ENCODE measurements at places on chromosomes 4 and X.
A peak's percentile ranks its signal among the peaks of the same experiment; 100 is the strongest.

GRCh38 chr4:101292901-101293300 is 54.4 kb downstream of the PPP3CA start:
- no peak for DNase-seq

DNA sequence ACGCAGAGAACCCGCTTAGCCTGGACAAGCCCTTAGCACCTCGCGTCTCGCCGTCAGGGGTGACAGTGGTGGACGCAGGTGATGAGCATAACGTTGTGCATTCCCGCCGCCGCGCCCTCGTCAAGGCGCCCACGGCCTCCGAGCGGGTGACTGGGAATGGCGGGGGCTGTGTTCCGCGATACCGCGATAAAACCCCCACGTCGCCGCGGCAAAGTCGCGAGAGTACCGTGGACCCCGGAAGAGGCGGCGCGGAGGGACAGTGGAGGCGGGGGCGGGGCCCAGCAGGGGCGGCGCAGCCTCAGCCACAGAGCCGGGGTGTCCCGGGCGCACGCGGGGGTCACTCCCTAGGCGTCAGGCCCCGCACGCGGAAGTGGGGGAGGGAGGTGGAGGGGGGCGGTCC is 53.8 kb downstream of the ZFYVE28 start:
- DNase-seq: no peak

DNA sequence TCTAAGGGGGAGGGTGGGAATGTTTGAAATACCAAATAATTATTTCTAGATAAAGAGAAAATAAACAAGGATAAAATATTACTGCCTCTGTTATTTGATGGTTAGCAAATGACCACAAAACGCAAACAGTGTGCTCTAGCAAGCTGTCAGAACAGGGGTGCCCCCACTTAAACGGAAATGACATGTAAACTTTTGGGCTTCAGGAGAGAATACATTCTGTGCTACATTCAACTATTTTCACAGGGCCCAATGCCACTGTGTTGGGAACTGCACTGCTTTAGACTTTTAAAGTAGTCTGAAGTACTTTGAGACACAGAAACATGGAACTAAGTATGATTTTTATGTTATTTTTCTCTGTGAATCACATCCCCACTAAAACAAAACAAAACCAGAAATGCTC is 14.1 kb downstream of the CD40LG start:
- DNase-seq: no peak

- DNase-seq: no peak
These were observed 283.8 kb downstream of the TRIML1 start for GRCh38 chr4:188423039-188423438.

DNA sequence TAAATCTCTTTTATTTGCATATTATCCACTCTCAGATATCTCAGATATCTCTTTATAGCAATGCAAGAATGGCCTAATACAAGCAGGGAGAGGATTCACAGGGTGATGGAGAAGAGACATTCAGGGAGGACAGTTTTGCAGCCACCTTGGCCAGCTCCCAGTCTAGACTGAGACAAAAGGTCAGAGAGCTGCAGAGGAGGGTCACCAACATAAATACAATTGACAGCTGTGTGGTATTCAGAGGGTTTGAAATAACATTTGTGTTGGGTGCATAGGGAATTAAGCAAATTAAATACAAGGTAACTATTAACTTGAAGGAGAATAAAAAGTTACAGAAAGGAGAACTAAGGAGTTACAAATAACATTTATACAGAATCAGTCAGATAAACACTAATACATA is 189.5 kb upstream of the TAPT1 start:
- DNase-seq: no peak

DNA sequence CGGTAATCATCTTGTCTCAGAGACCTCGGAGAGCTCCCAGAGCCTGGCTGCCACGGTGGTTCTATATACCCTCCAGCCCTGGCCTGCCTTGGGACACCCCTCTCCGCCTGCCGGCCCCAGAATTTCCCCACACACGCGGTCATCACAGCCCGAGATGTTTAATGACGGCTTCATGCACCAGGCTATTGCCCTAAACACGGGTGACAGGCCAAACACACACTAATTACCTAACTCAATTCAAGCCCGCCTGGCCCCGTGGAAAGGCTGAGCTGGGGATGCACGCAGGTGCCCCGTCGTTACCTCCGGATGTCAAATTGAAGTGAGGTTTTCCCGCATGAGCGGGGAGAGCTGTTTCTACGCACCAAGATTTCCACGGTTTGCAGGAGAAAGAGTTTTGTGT is 72.9 kb upstream of the PPP2R3B start:
- no peak for DNase-seq

- no peak for DNase-seq
These were observed 13.6 kb downstream of the AMTN start for GRCh38 chr4:70531981-70532380.

DNA sequence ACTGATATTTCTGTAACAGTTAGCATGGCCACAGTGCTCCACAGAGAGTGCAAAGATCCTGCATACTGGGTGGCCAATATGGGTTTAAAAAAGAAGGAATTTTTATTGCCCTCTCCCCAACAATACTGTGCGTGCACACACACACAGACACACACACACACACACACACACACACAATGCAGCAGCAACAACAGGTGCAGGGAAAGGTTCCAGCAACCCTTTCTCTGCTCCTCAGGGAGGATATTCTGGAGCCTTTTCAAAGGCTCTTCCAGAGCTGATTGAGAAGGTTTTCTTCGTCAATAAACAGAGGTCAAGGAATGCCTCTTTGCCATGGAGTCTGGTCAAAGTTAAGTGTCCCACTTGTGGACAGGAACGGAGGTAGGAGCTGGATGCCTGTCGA is 84.8 kb upstream of the ZFP42 start:
- DNase-seq: no peak

GRCh38 chr4:8024073-8024786 is 84.6 kb upstream of the AFAP1 start:
- DNase-seq: no peak

DNA sequence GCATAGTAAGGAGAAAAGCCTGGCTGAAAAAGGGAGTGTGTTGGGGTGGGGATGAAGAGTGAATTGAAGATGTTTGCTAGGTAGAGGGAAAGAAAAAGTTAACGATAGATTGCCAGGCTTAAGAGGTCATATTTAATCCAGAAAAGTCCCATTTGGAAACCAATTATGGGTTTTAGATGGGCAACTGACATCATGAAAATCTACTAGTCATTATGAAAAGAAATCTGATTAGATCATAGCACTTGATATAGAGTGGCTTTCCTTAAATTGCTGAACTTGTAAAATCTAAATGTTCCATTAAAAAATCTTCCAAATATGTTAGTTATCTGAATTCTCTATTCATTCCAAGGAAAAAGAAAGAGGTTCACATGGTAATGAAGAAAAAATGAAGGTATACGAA is 37.5 kb upstream of the IL21 start:
- DNase-seq: no peak

DNA sequence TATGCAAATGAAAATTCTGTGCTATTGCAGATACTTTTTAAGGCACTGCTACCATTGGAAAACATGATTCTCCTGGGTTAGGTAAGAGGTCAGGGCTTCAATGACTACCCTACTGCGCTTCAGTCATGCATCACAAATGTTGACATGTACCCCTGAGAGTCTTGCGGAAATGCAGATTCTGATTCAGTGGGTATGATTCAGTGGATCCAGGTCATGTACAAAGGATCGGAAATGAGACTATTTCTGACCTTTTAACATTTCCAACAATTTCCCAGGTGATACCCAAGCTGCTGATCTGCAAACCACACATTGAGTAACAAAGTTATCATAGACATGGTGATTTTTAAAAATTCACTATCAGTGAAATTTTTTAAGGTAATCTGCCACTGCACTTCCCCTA is 62.6 kb downstream of the DDX53 start:
- no peak for DNase-seq

DNA sequence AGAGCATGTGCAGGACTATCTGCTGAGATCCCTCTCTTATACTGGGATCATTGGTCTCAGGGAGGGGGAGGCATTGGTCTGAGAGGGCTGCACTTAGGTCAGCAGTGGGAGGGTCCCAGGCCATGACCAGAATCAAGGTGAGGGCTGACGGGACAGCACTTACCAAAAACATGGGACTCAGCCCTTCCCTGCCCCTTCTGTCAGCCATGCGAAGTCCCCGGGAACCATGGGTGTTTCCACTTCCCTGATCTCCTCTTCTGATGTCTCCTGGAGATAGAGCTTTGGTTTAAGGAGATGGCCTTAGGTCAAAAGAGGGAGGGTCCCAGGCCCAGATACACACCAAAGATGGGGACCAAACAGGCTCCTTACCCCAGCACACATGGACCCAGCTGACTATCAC is 12.9 kb upstream of the HSFX1 start:
- no peak for DNase-seq

- DNase-seq: no peak
These were observed 95.7 kb upstream of the NKX1-1 start for GRCh38 chr4:1501754-1502500.

GRCh38 chr4:139715746-139716391 is 50.2 kb downstream of the MGST2 start:
- DNase-seq: no peak

- DNase-seq: peak; percentile 10
These were observed 327.5 kb upstream of the FRG1 start for GRCh38 chr4:189613207-189613606.

- no peak for DNase-seq
These were observed 499 bp downstream of the CYP2U1 start for GRCh38 chr4:107931775-107932321.

GRCh38 chr4:8580321-8581093 is at the start of gene GPR78:
GPR78 (plus strand) TSS chr4:8580392; CDS start chr4:8580983, 591 bp downstream.
- peak; percentile 67 for DNase-seq

DNA sequence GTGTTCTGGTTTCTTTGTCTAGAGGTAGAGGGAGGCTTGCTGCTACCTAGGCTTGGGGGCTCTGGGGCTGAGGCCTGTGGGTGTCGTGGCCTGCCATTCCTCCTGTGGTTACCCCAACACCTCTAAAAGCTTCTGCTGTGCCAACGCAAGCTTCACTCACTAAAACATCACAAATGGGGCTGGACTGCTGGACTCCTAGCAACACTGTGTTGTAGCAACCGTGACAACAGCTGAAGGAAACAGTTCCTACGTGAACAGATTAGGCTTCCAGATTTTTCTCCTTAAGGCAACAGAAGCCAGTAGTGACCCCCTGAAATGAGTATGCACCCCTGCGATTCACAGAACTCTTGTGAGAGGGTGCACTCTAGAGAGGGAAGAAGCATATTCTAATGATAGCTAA is 138.3 kb upstream of the TEX13D start:
- no peak for DNase-seq

GRCh38 chr4:91340822-91341221 is 962.9 kb upstream of the GRID2 start:
- no peak for DNase-seq

GRCh38 chr4:115428455-115428854 is 315.0 kb upstream of the NDST4 start:
- DNase-seq: no peak

GRCh38 chrX:6885396-6885795 is 262.1 kb upstream of the STS start:
- DNase-seq: no peak

DNA sequence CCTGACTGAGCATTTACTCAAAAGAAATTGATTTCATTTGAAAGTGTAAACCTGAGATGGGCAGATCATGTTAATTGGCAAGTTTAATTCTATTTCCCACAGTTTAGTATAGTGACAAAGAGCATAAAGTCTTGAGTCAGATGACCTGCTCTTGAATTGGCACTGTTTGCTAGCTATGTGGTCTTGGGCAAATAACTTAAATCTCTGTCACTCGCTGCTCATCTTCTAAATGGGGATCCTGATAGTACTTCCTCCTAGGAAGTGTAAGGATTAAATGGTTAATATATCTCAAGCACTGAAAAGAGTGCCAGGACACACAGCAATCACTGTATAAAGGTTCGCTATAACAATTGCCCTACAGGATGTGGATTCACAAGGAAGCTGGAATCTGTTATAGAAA is 242.8 kb upstream of the JADE1 start:
- no peak for DNase-seq

- DNase-seq: peak; percentile 60
These were observed 64.0 kb downstream of the SMAD1 start for GRCh38 chr4:145545538-145546174.

DNA sequence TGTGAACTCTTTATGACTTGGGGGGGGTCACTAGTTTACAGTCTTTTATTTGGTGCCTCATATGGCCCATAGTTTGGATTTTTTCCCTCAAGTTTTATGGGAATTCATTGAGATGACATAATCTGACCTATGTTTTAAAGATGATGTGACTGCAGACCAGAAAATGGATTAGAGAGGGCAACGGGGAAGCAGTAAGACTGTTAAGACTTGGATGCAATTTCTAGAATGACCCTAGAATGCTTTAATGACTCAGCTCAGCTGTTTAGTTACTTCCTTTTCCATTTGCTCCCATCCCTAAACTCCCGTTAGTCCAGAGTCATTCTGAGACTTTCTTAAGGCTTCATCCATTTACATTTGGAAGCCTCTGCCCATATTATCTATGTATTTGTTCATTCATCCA is 59.9 kb upstream of the PDGFRA start:
- DNase-seq: no peak

- no peak for DNase-seq
These were observed 120.1 kb downstream of the AFF1 start for GRCh38 chr4:87054900-87055299.

- DNase-seq: no peak
These were observed 570.4 kb upstream of the DIPK2B start for GRCh38 chrX:45771114-45771513.

DNA sequence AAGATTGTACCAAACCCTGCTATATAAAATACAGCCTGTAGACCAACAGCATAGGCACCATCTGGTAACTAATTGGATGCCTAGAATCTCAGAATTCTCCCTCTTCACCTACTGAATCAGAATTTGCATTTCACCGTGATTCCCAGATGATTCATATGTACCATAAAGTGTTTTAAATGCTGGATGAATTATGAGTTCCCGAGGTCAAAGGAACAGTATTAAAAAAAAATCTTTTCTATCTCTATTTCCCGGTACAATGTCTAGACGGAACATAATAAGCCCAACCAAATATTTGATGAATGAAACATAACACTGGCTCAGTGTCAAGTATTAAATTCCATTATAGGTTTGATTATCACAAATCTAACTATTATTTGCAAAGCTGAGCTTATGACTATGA is 280.0 kb downstream of the ANKRD50 start:
- DNase-seq: no peak

DNA sequence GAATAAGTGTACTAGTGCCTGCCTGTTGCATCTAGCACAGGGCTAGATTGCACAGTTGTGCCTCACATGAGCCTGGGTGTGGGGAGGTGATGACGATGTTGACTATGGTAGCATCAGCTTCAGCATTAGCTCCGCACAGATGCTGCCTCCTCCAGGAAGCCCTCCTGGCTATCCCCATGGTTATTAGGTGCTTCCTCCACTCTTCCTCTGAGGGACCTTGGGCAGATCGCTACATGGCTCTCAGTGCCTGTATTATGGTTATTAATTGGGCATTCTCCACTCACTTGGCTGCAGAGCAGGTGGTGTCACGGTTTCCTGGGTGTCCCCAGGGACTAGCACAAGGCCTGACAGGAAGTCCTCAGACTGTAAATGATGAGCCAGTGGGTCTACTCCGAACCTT is 325.6 kb downstream of the ARHGAP10 start:
- DNase-seq: no peak

- DNase-seq: no peak
These were observed 11.5 kb downstream of the HPSE start for GRCh38 chr4:83323136-83323535.

GRCh38 chr4:176444741-176445140 is 125.0 kb downstream of the SPCS3 start:
- DNase-seq: no peak

- DNase-seq: no peak
These were observed 754 bp upstream of the KLF3 start for GRCh38 chr4:38663090-38663800.
